Osteoblast (primary cell): ENCODE measurements at places on chromosomes 16 and 17. TPM values are rescaled to one million over a fixed set of nuclear protein-coding genes. Genes with fewer than 3 reads are reported as not detected.
A peak's percentile ranks its signal among the peaks of the same experiment; 100 is the strongest.

DNA sequence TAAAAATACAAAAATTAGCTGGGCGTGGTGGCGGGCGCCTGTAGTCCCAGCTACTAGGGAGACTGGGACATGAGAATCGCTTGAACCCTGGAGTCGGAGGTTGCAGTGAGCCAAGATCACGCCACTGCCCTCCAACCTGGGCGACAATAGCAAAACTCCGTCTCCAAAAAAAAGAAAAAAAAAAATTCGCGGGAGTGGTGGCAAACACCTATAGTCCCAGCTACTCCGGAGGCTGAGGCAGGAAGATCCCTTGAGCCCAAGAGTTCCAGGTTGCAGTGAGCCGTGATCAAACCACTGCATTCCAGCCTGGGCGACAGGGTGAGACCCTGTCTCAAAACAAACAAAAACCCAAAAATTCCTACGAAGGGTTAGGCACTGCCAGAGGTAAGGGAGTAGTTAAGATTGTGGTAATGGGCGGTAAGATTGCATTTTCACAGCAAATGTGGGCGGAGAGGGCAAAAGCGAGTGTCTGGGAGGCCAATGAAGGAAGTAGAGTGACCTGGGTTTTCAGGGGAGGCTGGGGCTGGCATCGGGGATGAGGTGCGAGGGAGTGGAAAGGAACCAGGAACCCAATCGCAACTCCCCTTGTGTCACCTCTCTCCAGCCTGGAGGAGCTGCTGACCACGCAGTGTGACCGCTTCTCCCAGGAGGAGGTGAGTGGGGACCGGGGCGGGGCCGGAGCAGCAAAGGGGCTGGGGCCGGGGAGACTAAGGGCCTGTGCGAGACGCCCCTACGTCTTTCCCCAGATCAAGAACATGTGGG, 2.6 kb downstream of the MYL11 start:
- no peak for DNase-seq

GRCh38 chr17:32565401-32565800, 78.6 kb downstream of the CDK5R1 start:
- no peak for DNase-seq

GRCh38 chr17:73342050-73342522, 30.3 kb upstream of the CDC42EP4 start:
- peak; percentile 90 for DNase-seq

KRT20 gene
- not detected in 2 replicates for total RNA-seq

ETV4 gene
- total RNA-seq, result 0.72 and 1.2 TPM in 2 replicates

DNA sequence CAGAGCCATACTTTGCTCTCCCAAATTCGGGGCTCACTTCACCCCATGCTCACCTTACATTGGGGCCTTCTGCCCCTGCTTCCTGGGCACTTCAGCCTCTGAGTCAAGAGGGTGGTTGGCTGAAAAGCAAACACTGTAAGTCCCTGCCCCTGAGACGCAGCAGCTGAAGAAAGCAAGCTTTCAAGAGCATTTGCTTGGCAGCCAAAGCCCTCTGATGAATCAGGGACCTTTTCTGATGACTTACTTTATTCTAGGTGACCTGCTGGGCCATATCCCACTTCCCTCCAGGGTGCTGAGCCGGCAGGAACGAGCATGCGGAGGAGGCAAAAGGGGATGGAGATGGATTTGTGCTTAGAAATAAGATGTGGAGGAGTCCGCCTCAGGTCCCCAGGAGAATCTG, 147.0 kb upstream of the TNRC6C start:
- DNase-seq, result no peak

DNA sequence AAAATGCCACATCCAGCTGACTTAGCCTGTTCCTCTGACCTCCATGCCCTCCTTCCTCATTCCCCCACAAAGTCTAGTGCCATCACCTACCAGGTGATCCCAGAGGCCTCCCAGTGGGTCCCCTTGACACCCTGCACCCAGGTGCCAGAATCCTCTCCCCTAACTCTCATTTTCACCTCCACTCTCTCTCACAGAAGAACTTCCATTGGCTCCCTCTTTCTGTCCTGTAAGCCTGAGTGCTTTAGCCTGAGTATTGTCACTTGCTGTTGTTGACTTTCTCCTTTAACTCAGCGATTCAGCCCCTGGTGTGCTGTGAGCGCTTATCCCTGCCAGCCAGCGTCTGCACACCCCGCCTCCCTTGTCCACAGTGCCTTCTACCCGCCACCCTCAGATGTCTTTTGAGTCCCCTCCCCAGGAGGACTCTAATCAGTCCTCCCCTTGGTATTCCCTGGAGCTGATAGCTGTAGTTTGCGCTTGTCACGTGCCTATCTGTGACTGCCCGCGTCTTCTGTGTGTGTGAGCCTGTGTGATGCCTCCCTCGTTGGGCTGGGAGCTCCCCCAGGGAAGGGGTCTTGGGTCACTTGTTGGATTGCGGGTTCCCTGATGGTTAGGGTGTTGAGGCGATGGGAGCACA, 31.9 kb downstream of the ARHGAP23 start:
- peak; percentile 26 for DNase-seq

TP53TG3 gene
- 0.36 TPM in 1 of 2 replicates, not detected in the other for total RNA-seq

- no peak for DNase-seq
These were observed 22.3 kb upstream of the G6PC1 start for GRCh38 chr17:42878123-42878880.

DNA sequence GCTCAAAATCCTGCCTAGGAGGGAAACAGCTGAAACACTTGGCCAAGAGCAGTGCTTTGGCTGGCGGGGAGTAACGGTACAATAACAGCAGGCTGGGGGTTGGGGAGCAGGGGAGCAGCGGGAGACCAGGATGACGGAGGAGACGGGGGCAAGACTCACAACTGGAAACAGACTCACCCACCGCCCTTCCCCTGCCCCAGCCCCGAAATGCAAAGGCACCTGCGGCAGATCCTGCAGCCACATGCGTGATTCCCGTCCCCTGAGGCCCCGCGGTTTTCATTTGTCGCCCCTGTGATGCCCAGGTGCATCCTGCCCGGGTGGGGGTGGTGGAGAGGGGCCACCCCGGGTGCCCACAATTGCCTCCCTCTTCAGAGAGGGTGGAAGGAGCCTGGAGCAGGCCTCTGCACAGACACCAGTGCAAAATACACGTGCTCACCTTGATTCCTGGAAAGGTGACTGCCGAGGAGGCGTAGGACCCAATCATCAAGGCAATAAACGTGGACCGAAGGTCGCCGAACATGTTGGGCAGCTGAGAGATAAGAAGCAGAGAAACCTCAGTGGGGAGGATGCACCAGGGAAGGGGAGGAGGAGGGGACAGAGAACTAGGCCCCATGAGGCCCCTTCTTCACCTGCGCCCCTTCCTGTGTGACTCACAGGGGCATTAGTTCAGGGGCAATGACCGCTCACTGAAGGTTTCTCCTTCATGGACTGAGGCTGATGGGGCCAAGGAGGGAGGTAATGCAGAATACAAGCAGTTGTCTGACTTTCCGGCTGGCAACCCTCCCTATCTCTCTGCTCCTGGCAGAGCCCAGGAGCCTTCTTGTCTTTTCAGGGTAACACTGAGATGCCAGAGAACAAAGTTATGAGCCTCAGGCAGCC, 30.4 kb upstream of the PITPNA start:
- peak; percentile 48 for DNase-seq

- DNase-seq, result peak; percentile 15
These were observed 23.5 kb upstream of the FOXK2 start for GRCh38 chr17:82495844-82496528.

- DNase-seq, result no peak
These were observed 13.7 kb downstream of the KRABD2 start for GRCh38 chr17:8362651-8363332.

- DNase-seq, result no peak
These were observed 62.8 kb downstream of the HS3ST3A1 start for GRCh38 chr17:13538841-13539411.

GRCh38 chr16:82167670-82168069, 2.4 kb downstream of the MPHOSPH6 start:
- DNase-seq, result peak; percentile 50

GRCh38 chr16:86919578-86920305, 341.4 kb downstream of the FOXL1 start:
- DNase-seq, result no peak

AKAP10 gene
- 27.5 and 31.5 TPM in 2 replicates for total RNA-seq

GRCh38 chr16:3461151-3461550, 17.7 kb downstream of the NAA60 start:
- DNase-seq, result no peak

DNA sequence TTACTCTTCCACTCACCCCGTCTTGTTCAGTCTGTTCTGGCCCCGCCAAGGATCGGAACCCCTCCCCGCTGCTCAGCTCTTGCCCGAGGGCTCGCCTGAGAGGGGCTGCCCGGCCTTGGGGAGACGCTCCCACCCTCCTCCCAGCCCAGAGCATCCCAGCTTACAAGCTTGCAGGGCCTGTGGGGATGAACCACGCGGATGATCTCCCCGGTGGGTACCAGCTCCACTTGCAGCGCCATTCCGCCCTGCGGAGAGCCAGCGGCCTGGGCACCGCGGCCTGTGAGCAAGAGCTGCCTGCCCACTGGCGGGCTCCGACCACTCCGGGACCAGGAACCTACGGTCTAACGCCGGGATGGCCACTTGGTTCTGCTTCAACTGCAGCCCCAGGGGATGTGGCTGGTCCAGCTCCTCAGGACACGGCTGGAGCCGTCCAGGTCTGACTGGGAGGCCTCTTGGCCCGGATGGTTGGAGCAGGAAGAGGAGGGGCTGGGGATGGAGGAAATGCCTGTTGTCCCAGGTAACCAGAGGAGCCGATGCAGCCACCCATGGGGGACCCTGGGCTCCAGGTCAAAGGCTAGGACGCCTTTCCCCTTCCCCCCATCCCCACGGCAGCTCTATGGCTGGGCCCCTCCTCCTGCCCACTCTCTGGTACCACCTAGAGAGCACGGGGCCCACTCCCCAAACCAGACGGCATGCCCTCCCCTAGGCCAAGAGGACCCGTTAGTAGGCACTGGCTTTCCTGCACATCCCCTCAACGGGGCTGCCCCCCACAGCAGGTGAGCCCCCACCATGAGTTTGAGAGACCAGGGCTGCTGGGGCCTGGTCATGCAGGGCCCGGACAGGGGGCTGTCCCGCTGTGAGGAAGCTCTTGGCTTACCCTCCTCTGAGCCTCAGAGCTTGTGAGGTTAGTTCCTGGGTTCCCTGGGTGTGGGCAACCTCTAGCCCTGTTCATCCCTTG, at the start of gene MYO1C:
Gene MYO1C (minus strand): TSS at position 438 of the 958 bp plus-strand sequence. CDS start 199 bp downstream, at position 239.
- DNase-seq, result peak; percentile 85

- DNase-seq, result no peak
These were observed 43.1 kb upstream of the MEAK7 start for GRCh38 chr16:84547546-84548061.

- DNase-seq, result no peak
These were observed 2.5 kb downstream of the HOXB1 start for GRCh38 chr17:48528153-48528935.

GRCh38 chr17:1087381-1088241, 90.7 kb downstream of the TIMM22 start:
- DNase-seq, result peak; percentile 97

ATP6V0D1 gene
- total RNA-seq, result 146 and 158 TPM in 2 replicates

DNA sequence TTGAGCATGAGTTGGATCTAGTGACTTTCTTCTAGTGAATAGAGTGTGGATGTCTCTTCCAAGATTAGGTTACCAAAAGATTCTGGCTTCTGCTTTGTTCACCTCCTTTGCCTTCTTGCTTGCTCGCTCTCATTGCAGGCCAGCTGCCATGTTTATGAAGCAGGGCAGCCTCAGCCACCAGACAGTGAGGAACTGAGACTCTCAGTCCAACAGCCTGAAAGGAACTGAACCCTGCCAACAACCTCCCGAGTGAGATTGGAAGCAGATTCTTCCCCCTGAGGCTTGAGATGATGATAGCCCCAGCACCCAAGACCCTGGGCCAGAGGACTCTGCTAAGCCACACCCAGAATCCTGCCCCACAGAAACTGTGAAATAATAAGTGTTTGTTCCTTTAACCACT, 48.4 kb downstream of the NOG start:
- no peak for DNase-seq

- DNase-seq, result peak; percentile 45
These were observed 13.7 kb downstream of the ZBTB4 start for GRCh38 chr17:7465597-7466275.

GRCh38 chr16:79560318-79560717, 40.2 kb downstream of the MAF start:
- no peak for DNase-seq

PRDM7 gene
- total RNA-seq, result not detected in 2 replicates

CRHR1 gene
- not detected in 2 replicates for total RNA-seq
